ENCODE measurements at places on chromosomes 1 and 21.

DNA sequence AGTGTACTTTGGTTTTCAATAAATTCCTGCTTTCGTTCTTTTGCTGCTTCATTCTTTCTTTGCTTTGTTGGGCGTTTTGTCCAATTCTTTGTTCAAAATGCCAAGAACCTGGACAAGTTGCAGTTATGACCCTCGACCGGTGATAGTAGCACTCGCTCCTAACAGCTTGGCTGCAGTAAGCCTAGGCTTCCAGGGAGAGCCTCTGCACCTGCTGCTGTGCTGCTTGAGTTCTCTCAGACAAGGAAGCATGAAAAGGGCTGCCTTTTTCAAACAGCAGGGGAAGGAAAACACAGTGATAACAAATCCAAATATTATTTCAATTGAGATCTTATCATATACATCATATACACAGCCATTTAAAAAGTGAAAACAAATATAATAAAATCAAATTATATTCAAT is 12.8 kb upstream of the RIPK4 start:
- no peak for DNase-seq

DNA sequence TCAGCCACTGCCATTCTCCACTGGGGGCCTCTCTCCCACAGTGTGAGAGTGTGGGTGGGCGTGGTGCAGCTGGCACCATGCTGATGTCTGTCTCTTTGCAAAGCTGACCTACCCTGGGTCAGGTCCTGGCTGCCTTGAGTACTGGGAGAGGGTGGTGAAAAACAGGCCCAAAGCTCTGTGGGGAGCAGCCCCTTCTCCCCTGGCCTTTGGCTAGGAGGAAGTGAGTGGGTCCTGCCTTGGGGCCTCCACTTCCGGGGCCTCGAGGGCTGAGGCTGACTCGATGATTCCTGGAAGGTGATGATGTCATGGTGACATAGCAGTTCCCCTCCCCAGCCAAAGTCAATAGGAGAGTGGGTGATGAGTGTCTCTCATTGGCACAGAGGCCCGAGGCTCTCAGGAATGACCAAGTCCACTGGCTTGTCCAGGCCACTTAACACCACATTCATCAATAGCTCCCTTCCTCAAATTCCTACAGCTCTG is 53.0 kb downstream of the IER5 start:
- no peak for DNase-seq

DNA sequence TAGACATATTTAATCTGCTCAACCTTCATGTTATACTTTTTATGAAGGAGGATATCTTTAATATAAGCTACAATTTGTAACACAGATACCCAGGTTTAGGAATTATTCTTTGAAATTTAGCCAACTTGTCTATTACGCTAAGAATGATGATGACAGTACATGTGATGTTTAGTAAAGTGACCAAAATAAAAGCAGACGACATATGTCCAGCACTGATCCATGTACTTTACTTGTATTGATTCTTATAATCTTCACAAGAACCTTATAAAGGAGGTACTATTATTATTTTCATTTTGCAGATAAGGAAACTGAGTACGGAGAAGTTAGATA is 37.2 kb upstream of the ATG4C start:
- DNase-seq = no peak

- DNase-seq = no peak
Measured at GRCh38 chr1:32681509-32681908, 21.1 kb downstream of the SYNC start.

- no peak for DNase-seq
Measured at GRCh38 chr21:15224346-15225086, 159.7 kb upstream of the NRIP1 start.

Data from right renal cortex interstitium (tissue), 3 donors.